Amniotic stem cell (primary cell): ENCODE measurements at places on chromosomes 16 and 17.

GRCh38 chr17:79833110-79833450 is 6.2 kb downstream of the CBX4 start:
- DNase-seq, result no peak

GRCh38 chr17:33377837-33378595 is 84.9 kb upstream of the ASIC2 start:
- no peak for DNase-seq

DNA sequence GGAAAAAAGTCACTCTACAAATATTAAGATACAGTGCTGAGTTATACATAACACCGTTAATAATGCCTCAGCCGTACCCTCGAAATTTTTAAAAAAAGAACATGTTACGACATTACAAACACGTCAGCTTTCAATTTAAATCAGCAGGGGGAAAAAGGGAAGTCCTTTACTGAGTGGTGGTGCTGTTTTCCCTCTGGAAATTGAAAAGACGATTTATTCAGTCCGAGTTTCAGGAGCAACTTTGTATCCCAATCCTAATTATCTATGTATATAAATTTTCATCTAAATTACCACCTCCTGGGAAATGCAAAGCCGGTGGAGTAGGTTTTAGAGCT is 1.3 kb downstream of the NETO2 start:
- DNase-seq, result no peak

DNA sequence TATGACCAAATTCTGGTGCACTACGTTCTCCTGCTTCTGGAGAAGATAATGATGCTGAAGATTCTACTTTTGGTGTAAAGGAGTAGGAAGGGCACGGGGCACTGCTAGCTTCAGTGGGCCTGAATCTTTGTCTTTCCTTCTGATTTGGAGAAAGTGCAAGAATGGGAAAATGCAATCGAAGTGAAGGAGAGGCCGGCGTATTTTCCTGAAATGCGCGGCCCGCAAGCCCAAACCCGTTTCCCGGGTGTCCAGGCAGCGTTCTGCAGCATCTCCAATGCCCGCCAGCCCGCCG is 372 bp upstream of the NDE1 start:
- DNase-seq, result no peak

- DNase-seq, result no peak
Observed at GRCh38 chr16:46915483-46916025, 31.4 kb downstream of the GPT2 start.

- no peak for DNase-seq
Observed at GRCh38 chr17:37284191-37284590, 91.6 kb upstream of the C17orf78 start.

- DNase-seq, result no peak
Observed at GRCh38 chr17:7261379-7262191, 693 bp downstream of the CLDN7 start.

- no peak for DNase-seq
Observed at GRCh38 chr17:81884520-81884919, 6.9 kb downstream of the ALYREF start.

- no peak for DNase-seq
Observed at GRCh38 chr16:85605912-85606841, 6.9 kb upstream of the GSE1 start.

DNA sequence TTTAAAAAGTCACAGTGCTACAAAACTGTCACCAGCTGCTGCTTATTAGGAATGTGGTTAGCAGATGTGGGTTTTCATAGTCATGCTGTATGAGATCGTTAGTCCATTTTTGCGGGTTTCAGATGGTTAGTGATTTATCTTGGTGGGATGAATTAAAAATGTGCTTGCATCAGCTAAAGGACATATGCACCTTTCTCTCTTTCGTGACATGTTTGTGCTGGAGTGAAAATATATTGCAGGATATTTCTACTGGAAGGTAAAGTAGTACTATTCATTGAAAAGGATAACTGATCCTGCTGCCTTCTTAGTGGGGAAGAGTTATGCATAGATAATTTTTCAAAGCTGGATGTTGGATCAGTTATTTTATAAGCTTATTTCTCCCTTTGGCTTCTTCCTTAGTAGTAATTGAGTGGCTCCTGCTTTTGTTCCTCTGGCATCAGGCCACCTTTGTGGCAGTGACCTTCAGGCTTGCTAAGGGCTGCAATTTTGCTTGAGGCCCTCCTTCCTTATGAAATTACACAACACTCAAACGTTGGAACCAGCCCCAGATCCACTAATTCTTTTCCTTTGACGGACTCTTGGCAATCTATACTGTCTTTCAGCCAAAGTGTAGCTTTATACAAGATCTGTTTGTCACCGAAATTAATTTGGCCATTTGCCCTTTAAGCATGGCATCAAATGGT is 7.5 kb upstream of the SNTB2 start:
- no peak for DNase-seq

DNA sequence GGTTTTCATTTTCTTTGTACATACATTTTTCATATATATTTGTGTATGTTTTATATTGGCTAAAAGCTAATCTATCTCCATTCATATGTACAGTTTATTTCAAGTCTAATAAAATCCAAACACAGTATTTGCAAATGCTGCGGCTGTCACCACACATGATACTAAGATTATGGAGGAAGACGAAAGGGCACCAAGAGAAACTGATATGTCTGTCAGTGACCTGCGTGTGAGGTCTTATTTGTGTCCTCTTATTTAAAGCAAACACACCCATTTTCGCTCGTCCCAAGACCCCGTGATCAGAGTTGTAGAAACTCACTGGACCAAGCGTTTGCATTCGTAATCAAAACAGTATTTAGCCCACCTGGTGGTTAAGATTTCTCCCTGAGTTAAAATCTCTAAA is 8.2 kb downstream of the MLYCD start:
- no peak for DNase-seq

DNA sequence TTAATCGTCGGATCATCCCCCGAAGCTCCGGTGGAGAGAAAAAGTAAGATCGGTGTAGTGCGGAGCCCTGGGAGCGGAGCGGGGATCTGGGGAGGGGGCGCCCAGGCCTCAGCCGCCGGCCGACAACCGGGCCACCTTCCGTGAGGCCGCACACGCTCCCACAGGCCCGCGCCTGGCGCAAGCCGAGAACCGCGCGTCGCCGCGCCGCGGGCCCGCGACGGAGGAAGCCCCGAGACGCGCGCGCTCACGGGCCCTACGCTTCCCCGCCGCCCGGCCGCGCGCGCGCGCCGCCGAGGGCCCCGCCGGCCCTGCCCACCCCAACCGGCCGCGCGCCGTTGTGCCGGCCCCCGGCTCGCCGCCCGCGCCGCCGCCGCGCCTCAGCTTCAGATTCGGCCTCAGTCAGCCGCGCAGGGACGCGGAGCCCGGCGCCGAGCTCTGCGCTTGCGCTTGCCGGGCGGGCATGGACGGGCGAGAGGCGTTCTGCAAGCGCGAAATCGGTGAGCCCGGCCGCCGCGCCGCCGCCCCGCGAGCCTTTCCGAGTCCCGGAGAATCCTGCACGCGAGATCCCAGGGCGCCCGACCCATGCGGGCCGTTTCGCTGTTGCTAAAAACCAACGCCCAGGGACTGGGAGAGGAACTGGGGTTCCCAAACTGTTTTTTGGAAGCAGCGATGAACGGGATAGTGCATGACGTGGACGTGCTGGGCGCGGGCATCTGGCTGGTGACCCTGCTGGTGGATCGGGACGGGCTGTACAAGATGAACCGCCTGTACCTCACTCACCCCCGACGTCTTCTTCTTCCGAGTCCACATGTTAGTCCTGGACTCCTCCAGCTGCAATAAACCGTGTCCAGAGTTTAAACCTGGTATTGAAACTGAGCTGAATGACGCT is 28.0 kb upstream of the LRRC37A start:
- peak; percentile 90 for DNase-seq

GRCh38 chr17:5552841-5553240 is 31.5 kb downstream of the NLRP1 start:
- DNase-seq, result no peak

GRCh38 chr17:75845058-75845711 is 981 bp upstream of the UNC13D start:
- DNase-seq, result no peak

DNA sequence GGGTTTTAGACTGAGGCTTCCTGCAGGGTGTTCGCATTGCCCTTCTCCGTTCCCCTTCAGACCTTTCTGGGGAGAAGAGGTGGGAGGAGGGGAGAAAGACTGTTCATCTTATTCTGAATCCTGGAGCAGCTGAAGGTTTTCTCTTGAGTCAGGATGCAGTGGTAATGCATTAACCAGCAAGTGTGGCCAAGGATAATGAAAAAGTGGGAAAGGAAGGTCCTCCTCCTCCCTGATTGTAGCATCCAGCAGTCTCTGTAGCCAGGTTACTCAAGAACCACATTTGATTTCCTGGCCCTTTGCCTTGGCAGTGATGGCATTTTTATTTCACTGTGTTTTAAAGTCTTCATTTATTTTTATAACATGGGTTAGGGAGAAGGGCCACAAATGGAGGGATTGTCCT is 59.1 kb downstream of the CYLD start:
- DNase-seq, result no peak
